ENCODE measurements at places on chromosomes 13 and 19.

GRCh38 chr13:102816708-102817107, 17.8 kb downstream of the BIVM start:
- DNase-seq = no peak

DNA sequence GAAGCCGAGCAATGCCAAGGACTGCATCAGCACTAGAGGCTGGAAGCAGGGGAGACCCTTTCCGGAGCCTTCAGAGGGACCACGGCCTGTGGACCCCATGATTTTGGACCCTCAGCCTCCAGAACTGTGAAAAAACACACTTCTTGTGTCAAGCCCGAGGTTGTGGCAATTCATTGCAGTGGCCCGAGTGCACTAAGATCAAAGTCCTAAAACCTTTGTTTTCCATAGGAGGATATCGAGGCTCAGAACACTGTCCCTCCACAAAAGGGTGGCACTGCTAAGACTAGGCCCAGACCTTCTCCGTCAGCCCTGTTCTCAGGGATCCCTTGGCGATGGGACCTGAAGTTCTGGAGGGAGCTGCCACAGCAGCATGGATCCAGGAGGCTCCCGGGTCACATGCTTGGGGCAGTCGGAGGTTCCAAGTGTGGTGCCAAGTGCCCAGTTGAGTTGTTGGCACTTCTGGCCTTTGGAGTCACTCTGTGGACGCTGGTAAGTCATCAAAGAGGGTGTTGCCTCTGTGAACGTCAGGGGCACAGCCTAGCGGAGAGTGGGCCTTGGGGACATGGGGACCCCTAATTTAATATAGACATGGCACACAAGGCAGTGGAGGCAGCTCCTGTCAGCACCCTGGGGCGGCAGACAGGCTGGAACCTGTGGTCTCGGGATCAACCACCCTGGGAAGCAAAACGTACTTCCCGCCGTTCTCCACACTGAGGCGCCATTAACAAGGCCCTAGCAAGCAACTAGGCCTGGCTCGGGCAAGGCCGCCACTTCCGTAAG, 199.2 kb downstream of the COL4A1 start:
- DNase-seq = no peak

DNA sequence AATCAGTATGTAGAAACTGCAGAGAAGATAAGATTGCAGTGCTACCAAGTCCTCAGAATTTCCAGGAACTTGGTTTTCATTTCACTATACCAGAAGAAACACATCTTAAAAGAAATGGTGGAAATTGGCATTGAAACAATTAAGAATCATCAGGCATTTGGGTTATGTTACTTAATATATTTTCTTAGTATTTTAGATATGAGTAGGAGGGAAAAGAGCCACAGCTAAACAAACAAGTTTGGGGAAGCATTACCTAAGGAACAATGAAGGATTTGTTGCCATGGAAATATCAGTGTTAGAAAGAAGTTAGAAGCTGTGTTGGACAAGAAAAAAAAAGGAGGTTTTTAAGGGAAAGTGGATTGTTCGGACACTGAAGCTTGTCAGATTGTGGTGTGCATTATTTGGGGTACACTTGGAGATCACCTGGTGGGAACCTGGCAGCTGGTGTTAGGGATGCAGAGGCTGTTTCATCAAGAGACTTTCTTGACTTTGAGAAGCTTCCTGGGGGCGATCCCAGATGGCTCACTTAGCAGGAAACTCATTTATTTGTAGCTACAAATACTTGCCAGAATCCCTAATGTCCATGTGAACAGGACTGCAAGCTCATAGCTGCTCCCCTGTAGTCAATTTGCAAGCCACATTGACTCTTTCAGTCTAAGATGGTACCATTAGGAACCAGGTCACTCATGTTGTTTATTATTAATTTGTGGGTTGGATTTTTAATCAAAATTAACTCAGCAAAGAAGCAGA, 246.7 kb downstream of the RFC3 start:
- DNase-seq = no peak

DNA sequence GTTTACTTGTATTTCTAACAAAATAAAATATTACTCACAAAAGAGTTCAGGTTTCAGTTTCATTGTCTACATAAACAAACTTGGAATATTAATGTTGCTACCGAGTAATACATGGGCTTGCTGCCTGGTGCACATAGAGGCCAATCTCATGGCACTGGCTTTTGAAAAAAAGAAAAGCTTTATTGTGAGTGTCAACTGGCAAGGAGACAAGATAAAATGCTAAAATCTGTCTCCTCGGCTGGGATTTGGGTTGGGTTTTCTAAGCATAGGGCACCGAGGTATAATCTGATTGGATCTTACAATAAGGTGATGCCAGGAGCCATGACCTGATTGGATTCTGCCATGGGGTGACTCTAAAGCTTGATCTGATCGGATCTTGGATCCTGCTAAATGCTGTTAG, 1519.9 kb upstream of the MIR17HG start:
- no peak for DNase-seq

DNA sequence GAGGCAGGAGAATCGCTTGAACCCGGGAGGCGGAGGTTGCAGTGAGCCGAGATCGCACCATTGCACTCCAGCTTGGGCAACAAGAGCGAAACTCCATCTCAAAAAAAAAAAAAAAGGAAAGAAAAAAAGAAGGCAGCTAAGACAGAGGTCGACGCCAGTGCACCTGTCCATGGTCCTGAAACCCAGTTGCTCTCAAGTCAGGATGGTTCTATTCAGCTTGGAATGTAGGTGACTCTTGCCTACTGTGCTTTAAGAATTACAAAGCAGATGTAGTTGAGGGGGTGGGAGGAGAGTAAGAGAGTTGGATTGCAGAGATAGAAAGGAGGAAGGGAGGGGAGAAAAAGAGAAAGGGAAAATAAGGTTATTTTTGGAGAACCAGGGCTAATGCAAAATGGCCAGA, 18.7 kb downstream of the CACNG7 start:
- peak; percentile 52 for DNase-seq

DNA sequence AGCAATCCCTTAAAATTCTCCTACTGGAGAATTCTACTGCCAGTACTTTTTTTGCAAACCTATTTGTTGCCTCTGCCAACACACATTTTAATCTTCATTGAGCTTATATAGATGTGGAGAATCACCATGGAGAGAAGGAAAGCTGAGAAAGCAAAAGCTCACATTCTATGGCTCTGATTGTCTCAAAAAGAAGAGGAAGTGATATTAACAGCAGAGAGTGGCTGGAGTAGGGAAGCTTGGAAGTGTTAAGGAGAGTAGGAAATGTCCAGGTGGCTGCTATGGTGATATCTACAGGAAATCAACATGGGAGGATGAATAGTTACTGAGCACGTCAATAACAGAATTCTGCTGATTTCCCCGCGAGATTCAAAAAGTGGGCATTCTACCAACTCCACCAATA, 78.8 kb upstream of the TDRD3 start:
- DNase-seq = no peak

- peak; percentile 85 for DNase-seq
These were observed 115.1 kb upstream of the CACNA1A start for GRCh38 chr19:13621413-13621812.

GRCh38 chr13:88643233-88643632, 972.1 kb downstream of the SLITRK5 start:
- no peak for DNase-seq

DNA sequence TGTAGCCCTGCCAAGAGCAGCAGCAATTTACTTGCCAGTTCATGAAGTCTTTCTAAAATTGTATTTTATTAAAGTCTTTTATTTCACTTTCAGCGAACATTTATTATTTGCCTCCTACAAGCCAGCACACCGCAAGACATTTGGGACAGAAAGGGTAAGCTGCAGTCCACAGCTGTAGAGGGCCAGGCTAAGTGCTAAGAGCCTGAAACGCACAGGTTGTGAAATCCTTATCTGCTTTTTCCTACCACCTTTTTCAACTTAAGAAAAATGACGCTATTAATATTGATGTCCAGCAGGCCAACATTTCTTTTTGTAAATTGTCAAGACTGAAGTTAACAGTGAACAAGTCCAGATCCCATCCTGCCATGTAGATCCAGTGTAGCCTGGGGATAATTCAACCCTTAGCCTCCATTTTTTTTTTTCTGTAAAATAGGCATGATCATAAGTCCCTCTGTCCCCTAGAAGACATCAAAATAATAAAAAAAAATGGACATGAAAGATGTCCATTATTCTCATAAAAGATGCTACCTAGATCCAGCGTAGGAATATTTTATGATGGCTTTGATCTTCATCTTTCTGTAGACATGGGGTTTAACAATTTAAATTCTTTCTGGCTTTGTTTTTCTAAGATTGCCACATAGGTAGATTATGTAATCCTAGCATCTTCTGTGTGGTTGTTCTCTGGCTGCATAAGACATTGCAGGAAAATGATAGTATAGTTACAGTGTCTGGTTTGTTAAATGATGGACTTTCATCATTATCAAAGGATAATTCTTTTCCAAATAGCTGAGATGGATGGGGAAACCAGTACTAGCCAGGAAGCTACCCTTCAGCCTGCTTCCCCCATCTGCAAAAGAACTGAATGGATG, 128.4 kb downstream of the SHISA2 start:
- DNase-seq = no peak

DNA sequence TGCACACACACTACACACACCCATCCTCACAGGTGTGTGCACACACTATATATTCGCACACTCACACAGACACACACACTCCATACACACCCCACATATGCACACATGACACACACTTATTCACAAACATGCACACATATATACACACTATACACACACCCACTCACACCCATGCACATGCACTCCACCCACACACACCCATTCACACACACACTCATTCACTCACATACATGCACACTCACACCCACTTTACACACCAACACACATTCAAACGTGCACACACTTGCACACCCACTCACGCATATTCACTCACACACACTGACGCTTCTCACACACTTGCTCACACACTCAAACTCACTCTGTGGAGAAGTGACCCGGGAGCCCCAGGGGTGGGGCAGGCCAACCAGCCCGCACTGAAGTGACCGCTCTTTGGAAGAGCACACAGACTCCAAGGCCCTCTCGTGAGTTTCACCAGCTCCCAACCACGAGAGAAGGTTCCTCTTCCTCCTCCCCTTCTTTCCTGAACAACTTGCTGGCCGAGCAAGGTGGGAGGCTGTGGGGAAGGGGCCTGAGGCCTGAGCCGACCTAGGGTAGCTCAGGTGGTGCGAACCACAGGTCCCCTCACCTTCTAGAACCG, 86.1 kb upstream of the TM9SF2 start:
- no peak for DNase-seq
